Activated CD4-positive, alpha-beta T cell treated with anti-CD3 and anti-CD28 coated beads for 48 hours (primary cell): ENCODE measurements at places on chromosomes 4 and X.

GRCh38 chrX:15607067-15607466, 6.3 kb upstream of the ACE2 start:
- DNase-seq, result no peak

DNA sequence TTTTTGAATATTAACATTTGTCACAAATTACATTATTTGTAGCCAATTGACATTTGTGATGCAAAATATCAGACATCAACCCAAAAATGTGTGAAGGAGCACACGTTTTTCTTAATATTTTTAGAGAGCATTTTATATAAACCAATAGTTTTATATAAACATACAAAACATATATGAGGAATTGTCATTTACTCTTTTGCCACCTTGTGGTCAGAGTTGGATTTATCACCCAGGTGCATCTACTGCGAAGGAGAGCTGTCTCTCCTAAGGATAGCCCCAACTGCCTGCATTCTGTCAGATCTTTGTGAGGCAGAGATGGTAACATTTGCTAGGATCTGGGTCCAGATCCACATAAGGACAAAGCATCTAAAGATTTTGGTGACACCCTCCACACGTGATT, 2.5 kb upstream of the USP27X start:
- DNase-seq, result peak; percentile 24

GRCh38 chr4:186851291-186852072, 127.8 kb upstream of the FAT1 start:
- DNase-seq, result no peak

DNA sequence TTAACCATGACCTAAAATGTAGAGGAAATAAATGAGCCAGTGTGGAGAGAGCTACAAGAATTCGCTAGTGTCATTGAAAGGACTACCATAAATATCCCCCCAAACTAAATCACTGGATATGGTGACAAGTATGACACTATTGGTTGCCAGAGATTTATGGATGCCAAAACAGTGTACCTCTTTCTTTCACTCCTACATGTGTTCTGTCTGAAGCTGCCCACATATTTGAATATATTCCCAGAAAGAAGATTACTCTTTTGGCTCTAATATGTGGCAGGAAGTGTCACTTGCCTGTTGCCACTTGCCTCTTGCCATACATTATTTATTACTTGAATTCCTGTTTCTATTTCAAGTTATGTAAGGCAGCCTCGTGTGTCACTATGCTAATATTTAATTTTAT, 1573.6 kb downstream of the TECRL start:
- no peak for DNase-seq

DNA sequence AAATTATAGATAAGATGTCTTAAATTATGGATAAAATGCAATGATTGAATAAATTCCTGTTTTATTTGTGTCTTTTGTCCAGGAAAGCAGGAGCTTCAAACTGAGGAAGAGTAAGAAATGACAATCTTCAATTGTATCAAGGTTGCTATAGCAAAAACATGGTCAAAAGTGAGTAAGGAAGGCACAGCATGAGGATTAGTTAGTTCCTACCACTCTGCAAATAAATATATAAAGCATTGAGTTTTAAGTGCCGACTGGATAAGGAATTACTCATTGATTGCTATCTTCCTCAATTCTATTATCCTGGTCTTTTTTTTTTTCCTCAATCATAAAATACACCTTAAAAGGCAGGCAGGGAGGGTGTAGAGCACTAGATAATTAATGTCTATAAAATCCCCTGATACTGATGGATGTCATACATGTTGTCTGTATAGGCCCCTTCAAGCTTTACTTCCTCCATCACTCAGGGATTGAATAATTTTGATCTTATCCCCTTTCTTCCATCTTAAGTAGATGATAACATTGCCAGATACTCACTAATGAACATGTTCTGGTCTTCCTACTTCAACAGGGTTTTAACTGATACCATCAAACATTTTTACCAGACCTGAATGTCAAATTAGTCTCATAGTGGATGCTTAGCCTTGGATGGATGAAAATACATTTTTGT, 86.6 kb downstream of the MID1 start:
- no peak for DNase-seq

GRCh38 chr4:186775902-186776301, 52.2 kb upstream of the FAT1 start:
- no peak for DNase-seq

DNA sequence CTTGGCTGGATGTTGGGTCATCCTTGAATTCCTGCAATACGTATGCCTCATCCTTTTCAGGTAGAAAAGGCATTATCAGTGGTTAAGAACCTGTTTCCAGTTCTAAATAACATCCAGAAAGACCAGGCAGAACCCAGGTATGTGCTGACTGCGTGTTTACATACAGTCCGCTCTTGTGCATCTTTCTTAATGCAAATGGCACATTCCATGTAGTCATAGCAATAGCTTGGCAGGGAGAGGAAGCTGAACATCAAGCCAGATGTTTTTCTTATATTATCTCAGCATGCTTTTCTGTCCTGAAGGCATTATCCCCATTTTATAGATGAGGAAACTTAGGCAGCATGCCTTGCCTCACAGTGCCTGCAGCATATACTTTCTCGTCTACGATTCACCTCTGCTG, 2.1 kb downstream of the DCLK2 start:
- DNase-seq, result no peak

DNA sequence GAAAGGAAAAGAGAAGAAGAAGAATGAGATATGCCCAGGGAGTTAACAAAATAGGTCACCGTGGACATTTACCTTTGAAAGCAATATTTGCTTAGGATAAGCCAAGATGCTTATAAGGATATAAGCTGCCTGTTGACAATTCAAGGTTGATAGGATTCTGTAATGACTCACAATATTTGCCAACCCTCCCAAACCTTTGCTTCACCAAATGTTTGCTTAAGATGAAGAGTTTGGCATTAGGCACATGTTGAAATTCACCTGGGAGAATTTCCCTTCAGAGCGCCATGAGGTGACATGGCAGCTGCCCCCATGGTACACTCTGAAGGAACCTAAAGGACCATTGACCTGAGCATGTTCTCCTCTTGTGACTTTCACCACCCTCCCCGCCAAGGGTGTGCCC, 4.6 kb downstream of the PALLD start:
- no peak for DNase-seq
